Suppressor macrophage treated with lipopolysaccharide for 1 hour (primary cell): ENCODE measurements at places on chromosomes 12 and 14.

- DNase-seq: no peak
Measured at GRCh38 chr14:100620255-100621100, 33.3 kb upstream of the BEGAIN start.

DNA sequence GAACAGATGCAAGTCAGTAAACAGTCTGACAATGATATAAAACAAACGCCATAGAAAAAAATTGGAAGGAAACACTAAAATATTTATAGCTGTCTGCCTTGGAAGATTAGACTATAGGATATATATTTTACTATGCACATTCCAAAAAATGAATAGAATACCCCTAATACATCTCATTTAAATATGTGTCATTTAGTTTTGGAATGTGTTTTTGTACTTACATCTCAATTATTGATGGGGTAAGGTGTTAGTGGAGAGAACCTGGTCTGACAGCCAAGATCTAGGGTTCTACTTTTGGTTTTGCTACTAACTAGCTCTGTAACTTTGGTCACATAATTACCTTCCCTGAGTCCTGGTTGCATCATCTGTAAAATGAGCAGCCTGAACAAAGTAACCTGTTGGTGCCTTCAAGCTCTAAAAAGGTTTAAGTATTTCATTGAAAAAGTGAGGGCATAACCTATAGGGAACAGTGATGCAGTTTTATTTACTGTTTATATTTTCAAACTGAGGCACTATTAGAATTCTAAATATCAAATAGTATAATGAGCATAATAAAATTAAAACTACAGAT, 28.6 kb upstream of the SLC6A13 start:
- DNase-seq: no peak

DNA sequence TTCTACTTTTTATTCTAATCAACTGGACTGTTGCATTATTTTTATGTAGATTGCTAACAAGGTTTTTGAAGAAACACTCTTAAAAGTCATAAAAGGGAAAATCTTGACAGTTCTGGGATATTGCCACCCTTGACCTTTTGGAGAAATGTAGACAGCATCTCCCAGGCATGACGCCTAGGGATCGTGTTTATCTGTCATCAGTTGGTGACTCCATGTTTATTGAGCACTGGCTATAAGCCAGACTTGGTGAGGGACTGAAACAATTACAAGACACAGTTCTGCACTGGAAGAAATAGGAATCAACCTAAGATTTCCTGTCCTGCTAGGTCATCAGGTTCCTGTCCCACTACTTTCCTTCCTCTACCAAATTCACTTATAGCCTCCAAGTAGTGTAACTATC, 34.5 kb downstream of the HMGA2 start:
- no peak for DNase-seq

DNA sequence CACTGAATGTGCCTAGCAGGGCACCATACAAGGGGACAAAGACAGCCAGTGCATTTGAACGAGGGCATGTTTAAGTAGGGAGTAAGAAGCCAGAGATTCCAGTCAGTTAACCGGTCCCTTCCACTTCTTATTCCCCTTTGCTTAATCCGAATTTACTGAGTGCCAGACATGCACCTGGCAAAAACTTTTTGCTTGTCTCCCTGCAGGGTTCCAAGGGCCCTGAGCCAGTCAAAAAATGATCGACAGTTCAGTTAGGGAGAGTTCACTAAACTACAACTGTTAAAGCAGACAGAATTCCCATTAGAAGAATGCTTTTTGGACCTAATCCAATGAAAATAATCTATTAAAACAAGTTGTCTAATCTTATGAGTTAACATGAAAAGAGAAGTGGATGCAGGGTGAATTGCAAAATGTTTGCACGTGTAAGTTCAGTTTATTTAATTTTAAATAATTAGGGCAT, 193.8 kb downstream of the TMTC2 start:
- no peak for DNase-seq
